ENCODE measurements at places on chromosomes 7 and 10. TPM values are rescaled to one million over a fixed set of nuclear protein-coding genes. Genes with fewer than 3 reads are reported as not detected.

Gene MGAM2
- total RNA-seq, result 0.05 TPM

DNA sequence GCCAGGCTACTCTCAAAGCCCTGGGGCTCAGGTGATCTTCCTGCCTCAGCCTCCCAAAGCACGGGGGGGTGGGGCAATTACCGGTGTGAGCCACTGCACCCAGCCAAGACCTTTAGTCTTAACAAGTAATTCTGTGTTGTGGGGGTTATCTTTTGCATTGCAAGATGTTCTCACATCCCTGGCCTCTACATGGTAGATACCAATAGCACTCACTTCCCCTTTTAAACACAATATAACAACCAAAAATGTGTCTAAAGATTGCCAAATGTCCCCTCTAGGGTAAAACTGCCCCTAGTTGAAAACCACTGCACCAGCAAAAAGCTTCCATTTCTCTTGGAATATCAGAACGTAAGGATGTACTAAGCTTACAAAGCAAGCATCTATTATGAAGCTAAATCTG lies 225.0 kb downstream of the CTNNA3 start:
- no peak for DNase-seq

- no peak for DNase-seq
Measured at GRCh38 chr10:127418536-127419168, 130.5 kb upstream of the NPS start.

DNA sequence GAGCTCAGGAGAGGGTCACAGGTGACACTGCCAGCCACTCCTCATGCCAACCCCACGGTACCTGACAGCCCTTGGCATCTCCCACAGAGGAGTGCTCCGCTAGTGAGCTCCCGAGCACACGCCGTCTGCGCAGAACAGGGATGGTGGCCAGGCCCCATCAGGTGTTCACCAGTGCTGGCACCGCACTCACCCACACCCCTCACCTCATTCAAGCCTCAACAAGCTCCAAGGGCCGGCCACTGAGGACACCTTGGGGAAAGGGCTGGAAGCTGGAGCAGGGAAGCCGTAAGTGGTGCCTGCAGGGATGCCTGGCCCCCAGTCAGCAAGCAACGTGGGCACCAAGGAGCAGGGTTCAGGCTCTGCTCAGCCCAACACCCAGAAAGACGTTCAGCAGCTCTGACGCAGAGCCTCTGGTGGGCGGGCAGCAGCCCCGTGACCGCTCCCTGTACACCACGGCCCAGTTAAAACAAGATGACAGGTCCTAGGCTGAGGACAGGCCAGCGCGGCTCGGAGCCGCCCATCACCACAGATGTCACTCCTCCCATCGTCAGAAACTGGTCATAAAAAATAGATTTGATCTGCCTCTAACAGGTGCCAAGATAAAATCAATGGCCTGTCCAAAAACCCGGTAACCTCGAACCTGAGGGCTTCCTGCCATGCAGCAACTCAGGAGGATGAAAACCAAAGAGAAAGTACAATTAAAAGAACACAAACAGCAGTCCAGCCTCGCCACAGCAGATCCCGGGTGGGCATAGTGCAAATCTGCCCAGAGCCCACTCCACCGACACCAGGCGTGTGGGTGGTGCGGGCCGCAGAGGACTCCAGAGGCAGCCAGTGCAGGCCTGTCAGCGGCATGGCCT lies 275.9 kb downstream of the MAD1L1 start:
- DNase-seq, result no peak

DNA sequence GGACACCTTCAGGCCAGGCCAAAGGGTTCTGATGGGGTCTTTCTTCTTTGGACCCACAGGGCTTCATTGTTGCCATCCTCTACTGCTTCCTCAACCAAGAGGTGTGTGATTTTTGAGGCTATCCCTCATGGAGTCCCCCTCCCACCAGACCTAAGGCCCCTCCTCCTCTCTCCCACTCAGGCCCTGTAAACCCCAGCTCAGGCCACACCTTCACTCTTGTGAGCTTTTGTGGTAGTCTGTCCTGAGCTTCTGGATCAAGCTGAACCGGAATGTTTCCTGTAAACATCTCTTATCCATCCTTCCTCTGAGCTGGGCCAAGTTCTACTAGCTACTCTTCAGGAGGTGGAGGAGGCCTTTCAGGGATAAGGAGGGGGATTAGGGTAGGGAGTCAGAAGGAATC lies 13.5 kb downstream of the GHRHR start:
- no peak for DNase-seq

- DNase-seq, result peak; percentile 91
Measured at GRCh38 chr10:65341323-65341925, 1584.4 kb upstream of the LRRTM3 start.

Gene SEC23IP
- total RNA-seq, result 45.4 TPM

DNA sequence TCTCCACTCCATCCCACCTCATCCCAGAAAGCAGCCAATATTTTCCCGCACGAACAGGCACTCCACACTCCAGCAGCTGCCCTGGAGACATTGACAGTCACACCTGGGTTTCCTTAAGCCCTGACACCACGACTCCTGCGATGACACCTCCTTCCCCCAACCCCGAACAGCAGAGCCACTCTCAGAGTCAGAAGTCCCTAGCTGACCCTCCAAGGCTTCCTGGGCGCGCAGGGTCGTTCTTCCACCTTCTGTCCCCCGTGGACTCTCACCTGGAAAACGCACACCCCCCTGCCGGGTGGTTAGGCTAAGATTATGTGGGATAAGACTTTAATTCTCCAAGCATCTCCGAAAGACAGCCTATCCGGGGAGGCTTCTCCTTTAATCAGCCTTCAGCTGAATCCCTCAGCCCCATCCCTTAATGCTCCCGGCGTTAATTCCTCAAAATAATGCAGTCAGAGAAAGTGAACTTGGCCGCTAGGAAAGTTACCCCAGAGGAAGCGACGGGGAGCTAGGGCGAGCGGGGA lies 1.1 kb downstream of the DENND11 start:
- DNase-seq, result no peak

- DNase-seq, result no peak
Measured at GRCh38 chr10:99937630-99938029, 72.1 kb downstream of the DNMBP start.

DNA sequence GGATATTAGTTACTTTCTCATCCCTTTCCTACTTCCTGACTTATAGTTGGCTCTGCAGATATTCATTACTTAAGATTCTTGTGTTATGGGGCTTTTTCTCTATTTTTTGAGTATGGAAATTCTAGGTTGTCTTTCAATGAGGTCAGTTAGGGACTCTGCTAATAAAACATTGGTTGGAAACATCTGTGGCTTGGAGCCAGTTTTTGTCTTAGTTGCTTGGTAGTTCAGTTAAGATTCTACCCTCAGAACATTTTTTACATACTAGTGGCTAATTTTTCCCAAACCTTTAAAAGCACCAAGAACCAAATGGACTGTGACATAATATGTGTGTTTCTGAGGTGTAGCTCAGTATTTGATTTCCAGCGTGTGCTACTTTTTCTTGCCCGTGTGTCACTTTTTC lies 305.6 kb upstream of the FZD1 start:
- no peak for DNase-seq

- no peak for DNase-seq
Measured at GRCh38 chr10:26637521-26638275, 59.8 kb upstream of the PDSS1 start.

Gene CPXM2
- not detected for total RNA-seq

Gene OAT
- total RNA-seq, result 105 TPM

GRCh38 chr7:130971297-130971696 lies 237.3 kb upstream of the KLF14 start:
- DNase-seq, result peak; percentile 34

Gene SPDYE1
- not detected for total RNA-seq

DNA sequence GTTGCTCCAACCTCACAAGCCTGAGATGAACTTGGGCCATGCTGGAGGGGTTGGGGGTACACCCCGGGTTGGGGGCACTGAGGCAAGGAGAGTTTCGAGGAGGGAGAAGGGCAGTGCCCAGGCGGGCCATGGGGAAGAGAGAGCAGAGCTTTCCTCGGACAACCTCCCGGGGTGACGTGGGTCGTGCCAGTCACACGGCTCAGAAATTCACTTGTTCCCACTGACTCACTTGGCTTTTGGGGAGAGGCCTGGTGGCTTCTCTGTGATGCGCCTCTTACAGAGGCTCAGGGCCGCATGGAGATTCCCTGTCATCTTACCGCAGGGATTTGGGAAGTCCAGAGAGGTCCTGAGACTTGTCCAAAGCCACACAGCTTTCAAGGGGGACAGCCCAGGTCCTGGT lies 2.9 kb downstream of the LAT2 start:
- DNase-seq, result no peak

DNA sequence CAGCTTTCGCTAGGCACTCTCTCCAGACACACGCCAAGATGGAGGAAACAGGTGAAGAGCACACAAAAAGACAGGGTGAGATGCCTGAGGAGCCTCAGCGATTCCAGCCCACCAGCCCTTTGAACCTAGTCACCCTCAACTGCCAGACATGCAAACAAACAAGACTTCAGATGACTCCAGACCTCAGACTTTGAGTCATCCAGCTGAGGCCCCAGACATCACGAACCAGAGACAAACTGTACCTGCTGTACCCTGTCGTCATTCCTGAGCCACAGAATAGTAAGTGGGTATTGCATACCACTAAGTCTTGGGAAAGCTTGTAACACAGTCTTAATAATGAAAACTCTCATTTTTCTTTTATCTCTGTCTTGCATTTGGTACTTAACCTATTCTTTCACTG lies 126.6 kb upstream of the LSM8 start:
- peak; percentile 59 for DNase-seq

Gene EGR2
- total RNA-seq, result not detected

DNA sequence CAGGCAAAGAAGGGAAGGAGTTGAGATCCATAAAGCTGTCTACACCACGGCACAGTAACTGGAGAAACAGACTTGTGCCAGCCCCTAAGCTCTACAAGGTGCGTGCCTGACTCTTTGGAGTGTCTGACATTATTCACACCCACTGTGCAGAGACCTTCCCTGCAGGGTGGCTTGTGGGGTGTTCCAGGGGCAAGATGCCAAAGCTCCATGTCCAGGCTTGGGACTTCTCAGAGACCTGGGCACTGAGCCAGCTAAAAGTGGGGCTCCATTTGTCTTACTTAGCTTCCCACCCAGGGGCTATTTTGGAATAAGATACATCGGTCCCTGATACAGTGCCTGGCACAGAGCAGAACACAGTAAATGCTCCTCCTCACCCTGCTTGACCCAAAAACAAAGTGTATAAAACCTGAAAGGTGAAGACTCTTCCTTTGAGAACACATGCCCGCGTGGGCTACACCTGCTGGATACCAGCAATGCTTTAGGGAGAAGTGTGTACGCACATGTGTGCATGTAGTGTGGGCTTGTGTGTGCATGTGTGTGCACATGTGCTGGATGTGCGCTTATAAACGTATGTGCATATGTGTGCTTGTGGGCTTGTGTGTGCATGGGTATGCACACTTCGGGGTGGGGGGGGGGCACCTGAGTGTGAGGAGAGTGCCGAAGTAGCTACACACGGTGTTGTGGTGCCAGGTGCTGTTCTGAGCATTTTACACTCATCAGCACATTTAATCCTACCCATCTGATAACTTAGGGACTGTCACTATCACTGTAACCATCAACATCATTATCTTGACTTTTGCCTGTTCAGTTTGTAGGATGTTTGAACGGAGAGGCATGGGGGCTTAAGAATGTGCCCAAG lies 143.0 kb downstream of the ARHGAP22 start:
- no peak for DNase-seq

- DNase-seq, result no peak
Measured at GRCh38 chr7:51446356-51446755, 129.7 kb upstream of the COBL start.

- peak; percentile 37 for DNase-seq
Measured at GRCh38 chr10:29554660-29555059, 80.1 kb downstream of the SVIL start.

- DNase-seq, result no peak
Measured at GRCh38 chr10:104032144-104032775, 53.4 kb downstream of the COL17A1 start.

Gene OR6B1
- total RNA-seq, result not detected

Gene GRM3
- not detected for total RNA-seq

DNA sequence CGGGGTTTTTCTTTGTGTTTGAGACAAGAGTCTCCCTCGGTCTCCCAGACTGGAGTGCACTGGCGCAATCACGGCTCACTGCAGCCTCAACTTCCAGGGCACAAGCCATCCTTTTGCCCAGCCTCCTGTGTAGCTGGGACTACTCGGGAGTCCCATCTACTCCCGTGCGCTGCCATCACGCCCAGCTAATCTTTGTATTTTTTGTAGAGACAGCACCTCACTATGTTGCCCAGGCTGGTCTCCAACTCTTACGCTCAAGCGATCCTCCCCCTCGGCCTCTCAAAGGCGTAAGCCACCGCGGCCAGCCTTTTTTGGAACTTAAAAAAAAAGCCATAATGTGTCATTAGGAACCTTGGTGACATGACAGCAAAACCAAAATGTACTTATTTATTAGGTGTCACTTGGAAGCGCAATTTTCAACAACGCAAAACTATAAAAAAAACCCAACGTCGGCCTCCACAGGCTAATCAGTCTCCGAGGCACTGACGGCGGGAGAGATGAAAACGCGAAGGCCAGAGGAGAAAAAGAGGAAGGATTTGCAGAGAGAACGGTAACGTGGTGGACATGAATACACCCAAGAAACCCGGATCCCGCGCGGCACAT lies 911 bp upstream of the HNRNPH3 start:
- no peak for DNase-seq

- DNase-seq, result no peak
Measured at GRCh38 chr10:71370031-71370430, 26.7 kb upstream of the CDH23 start.

Gene OGDHL
- total RNA-seq, result 10.7 TPM

Gene NUTM2E
- not detected for total RNA-seq
